Choroid plexus epithelial cell (primary cell): ENCODE measurements at places on chromosomes 7 and 10.

DNA sequence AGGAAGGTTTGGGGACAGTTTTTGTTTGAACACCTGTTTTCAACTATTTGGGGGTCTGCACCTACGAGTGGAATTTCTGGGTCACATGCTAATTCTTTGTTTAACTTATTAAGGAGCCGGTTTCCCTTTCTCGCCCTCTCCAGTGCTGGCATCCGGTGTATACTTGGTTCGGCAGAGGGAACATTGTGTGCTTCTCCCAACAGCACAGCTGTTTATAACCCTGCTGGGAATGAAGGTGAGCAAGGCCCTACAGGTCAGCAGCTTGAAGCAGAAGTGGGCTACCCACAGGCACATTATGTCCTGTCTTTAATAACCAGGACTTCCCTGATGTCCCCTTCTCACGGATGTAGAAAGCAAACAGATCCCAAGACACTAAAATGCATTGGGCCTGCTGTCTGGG, 87.5 kb upstream of the PDCD4 start:
- DNase-seq: no peak

DNA sequence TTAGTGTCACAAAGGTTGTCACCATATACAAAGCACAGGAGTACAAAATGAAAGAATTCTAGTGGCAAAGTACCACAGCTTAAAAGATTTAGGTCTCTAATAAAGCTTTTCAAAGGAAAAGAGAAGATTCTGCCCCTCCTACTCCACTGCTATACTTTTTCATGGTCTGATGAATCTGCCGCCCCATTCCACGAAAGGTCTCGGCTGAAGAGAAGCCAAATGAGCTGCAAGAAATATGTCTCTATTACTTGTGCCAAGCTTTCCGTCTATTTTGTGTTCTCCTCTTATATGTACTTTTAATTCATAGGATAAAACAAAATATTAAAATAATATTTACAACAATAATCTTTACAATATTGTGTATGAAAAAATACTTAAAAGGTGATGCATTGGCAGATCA, 222.6 kb downstream of the ANK3 start:
- no peak for DNase-seq

DNA sequence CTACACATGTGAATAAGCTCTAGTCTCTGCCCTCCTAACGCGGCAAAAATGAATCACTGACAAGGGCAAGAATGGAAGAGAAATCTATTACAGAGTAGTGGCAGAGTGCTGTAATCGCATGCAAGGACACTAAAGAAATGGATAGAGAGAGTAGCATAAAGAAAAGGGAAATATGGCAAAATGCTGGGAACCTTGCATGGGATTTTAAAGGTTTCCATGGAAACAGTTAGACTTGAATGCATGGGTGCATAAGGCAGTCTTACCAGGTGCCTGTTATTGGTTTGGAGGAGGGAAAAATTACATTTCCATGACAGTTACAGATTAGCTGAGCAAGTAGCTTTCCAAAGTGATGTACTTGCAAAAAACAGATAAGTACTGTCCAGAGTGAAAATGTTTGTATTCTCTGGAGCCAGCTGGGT, 233.4 kb downstream of the PTN start:
- DNase-seq: peak; percentile 62

GRCh38 chr10:79982861-79983260, 34.0 kb upstream of the SFTPD start:
- DNase-seq: no peak

DNA sequence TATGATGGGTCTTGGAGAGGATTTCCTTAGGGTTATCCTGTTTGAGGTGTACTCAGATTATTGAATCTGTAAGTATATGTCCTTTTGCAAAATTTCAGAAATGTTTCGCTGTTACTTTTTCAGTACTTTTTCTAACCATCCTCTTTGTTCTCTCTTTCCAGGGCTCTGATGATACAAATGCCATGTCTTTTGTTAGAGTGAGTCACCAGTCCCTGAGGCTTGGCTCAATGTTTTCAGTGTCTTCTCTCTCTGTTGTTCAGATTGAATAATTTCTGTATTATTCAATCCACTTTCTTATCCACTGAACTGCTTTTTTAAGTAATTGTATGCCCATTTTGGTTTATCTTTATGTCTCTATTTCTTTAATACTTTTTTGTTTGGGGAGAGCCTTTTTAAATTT, 449.4 kb downstream of the TNS3 start:
- no peak for DNase-seq

GRCh38 chr10:10642751-10643150, 374.9 kb upstream of the CELF2 start:
- DNase-seq: peak; percentile 79

DNA sequence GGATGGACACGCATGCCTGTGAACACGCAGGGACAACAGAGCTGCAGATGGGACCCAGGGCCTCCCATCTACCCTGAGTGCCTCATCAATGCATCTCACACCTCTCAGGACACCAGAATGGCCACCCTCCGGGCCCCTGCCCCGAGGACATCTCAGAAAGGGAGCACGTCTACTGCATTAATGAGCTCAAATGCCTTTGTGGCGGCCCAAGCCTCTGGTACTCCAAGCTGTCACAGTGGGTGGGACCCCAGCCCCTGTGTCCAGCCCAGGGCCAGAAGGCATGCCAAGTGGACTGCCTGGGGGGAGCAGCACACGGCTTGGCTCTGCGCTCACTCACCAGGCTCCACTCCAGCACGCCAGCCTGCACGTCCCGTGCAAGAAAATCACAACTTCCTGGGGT, 52.0 kb downstream of the TCERG1L start:
- no peak for DNase-seq

DNA sequence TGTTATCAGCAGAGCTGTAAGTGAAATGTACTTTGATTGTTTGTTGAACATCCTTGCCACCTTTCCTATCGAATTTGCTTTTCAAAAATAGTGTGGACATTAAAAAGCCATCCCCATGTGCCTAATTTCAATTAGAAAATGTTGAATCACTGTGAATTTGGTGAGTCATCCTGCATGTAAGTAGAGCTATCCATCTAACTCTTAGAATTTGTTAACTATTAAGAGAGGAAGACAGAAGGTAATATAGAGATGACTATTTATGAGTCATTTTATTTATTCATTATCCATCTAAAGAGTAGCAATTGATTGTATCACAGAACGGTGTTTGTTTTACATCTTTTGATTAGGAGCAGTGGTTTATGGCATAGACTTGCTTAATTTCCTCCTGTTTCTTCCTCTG, 154.7 kb downstream of the MGMT start:
- DNase-seq: no peak
